ENCODE measurements at places on chromosomes 1 and 21.

DNA sequence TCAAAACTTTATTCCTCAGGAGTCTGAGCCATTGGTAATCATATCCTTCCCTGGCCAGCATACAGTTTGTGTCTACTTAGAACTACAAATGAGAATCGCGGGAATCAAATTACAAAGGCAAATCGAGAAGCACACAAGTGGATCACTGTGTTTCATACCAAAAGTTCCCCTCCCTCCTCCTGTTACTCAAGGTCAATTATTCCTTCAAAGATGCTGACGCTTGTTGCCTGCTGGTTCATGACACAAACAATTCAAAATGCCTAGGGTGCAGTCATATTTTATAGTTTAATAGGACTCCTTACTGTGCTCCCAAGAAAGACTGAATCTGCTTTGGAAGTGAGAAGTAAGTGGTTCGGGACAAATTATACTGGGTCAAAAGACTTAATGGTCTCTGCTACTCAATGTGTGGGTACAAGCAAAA, 93.0 kb upstream of the PBX1 start:
- no peak for DNase-seq

DNA sequence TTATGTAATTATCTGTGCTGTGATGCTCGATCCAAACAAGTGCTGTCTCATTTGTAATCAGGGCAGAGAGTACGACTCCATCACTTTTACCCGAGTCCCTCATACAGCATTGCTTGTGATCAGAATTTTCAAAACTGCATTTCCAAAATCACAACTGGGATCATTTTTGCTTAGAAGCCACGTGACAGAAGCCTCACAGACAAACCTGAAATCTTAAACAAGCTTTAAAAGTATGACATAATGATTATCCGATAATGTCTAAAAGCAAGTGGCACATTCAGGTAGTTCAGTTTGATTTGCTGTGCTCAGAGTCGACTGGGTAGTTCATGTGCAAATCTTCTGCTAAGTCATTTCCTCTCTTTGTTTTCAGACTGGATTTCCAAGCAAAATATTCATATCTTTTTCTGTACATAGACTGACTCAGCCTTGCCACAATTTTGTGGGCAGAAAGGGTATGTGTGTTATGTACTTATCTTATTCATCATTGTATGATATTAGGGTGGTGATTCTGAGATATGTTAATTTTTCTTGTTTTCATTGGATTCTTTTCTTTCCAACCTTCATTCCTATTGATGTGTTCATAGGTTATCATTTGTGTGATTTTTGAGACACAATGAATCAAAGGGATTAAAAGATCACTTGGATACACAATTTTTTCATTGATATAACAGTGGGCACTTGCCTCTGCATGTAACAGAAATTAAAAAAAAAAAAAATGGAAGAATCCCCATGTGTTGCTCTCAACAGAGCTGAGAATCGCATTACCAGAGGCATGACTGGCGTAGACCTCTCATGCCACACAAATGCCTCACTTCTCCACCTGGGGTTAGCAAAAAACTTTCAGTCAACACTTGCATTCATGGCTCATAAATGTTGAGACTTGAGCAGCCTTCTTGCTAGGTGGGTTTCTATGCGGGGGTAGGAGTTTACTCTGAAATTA, 355.7 kb downstream of the LTN1 start:
- no peak for DNase-seq

GRCh38 chr1:119811387-119811786, at the start of gene REG4:
Gene REG4 (minus strand): TSS chr1:119811460. CDS start chr1:119808769, 2,691 bp downstream.
- DNase-seq, result no peak

- DNase-seq, result no peak
Observed at GRCh38 chr1:243313635-243314536, 58.0 kb downstream of the SDCCAG8 start.

GRCh38 chr1:246582301-246583055, 16.2 kb downstream of the CNST start:
- DNase-seq, result peak; percentile 12

GRCh38 chr1:178726087-178726517, 1.1 kb downstream of the RALGPS2 start:
- DNase-seq, result peak; percentile 91

DNA sequence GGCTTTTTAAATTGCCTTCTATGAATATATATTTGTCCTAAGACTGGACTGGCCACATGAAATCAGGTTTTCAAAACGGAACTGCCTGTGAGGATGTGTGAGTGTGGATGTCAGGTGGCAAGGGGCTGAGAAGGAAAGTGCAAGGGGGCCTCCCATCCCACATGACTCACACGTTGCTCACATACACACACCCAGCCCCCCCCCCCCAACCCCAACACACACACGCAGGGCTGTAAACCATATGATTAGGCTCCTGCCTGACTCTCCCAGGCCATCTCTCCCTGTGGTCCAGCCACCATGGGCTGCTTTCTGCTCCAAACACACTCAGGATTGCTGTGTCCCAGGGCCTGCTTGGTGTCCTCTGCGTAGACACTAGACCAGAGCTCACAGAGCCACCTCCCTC, 22.4 kb downstream of the DEGS1 start:
- no peak for DNase-seq

- no peak for DNase-seq
Observed at GRCh38 chr21:44818640-44819011, 764 bp upstream of the SUMO3 start.

DNA sequence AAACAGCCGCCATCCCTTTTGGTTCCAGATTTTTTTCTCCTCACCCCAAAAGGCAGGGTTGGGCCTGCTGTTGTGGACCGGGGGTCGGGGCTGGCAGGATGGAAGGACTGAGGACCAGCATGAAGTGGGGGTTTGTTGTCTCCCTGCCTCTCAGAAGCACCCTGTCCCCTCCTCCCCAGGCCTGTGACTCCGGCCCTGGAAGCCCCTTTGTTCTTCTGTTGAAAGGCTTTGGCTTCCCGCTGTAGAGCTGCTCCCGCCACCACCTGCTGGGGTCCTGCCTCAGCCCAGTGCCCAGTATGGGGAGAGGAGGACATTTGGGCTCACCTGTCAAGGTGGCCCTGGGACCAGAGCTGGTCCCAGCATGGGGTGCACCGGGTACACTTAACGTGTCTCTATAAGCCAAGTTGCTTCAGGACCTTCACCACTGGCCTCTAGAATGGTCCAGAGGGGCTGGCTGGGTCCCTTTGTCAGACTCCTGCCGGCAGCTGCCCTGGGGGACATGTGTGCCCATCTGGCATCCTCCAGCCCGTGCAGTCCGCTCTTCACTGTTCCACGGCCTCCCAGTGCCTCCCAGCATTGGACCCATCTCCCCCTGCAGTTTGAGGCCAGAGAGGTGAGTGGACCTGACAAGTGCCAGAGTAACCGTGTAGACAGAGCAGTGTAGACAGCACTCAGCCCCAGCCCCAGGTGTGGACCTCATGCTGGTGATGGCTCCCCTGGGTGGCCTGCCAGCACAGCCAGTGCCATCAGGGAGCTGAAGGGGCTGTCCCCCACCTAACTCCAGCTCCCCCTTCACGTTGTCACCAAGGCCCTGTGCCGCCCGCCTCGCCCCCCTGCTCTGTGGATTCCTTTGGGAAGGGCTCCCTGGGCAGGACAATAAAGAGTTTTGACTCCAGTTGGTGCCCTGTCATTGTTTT, 6.1 kb upstream of the SYTL1 start:
- DNase-seq, result no peak

GRCh38 chr1:238998577-238998976, 387.8 kb upstream of the CHRM3 start:
- DNase-seq, result no peak

DNA sequence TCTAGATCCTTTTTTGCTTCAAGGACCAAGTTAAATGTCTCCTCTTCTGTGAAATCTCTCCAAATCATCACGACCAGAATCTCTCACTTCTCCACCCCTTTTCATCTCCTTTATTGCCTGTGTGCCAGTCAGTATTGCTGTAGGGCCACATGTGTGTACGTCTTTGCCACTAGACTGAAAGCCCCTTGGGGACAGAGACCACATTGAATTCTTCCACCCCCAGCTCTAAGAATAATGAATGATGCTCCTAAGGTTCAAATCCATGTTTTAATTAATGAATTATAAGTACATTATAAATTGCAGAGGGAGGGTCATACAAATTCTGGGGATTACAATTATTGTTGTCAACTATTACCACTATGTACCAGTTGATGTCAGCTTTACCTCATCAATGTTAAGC, 343.8 kb downstream of the USP25 start:
- DNase-seq, result no peak

DNA sequence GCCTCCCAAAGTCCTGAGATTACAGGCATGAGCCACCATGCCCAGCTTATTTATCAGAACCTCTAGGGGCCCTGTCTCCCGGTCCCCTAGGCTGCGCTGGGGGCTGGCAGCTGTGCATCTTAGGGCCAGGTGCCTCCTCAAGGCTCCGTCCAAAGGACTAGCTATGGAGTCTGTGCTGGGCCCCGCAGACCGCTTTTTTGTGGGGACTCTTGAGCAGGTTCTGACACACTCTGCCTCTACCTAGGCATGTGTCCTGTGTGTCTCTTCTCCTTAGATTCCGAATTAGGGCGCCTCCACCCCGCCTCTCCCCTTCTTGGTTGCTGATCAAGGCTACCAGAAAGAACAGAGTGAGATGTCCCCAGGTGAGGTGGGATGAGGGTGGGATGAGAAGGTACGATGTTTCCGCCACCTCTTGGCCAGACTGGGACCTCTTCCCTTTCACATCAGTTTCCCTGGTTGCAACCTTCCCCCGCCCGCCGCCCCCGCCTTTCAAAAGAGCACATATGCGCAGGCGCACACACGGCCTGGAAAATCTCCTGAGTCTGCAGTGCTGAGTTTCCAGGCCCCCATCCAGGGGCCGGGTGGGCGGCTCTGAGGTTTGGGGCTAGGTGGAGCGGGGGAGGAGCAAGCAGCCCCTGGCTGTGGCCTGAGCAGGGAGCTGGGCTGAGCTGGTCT, 5.0 kb upstream of the PTPN7 start:
- DNase-seq, result peak; percentile 84

- DNase-seq, result no peak
Observed at GRCh38 chr1:102365071-102365470, 368.3 kb upstream of the OLFM3 start.

DNA sequence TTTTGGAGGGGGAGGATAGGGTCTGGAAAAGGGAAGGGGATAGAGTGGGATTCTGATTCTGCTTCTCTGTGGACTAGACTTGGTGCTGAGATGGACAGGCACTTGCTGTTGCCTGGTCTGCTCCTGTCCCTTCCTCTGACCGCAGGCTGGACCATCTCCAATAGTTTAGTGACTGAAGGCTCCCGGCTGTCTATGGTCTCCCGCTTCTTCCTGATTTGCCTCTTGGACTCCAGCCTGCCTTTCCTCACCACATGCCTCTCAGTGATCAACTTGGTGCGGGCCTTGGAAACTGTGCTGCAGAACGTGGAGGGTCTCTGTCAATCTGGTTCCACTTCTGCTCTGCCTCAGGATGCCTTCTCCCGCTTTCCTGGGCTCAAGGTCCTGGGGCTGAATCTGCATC, 6.3 kb upstream of the ZSCAN20 start:
- DNase-seq, result no peak

DNA sequence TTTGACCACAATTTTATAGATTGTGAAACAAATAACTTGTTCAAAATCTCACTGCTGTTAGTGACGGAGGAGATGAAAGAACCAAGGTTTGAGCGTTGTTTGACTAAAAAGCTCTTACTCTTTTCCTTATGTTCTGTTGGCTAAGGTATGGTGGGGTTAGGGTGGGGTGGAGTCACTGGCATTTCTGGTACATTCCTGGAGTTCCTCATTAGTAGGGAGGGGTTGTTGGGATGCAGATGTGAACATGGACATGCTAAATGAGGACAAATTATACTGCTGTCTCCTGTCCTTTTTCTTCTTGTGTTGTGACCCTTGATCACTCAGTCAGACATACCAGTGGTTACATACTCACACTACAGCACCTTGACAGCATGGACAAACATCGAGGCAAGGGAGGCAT, 26.2 kb upstream of the CD1D start:
- DNase-seq, result peak; percentile 33

- no peak for DNase-seq
Observed at GRCh38 chr21:45266518-45267389, 20.9 kb downstream of the POFUT2 start.

DNA sequence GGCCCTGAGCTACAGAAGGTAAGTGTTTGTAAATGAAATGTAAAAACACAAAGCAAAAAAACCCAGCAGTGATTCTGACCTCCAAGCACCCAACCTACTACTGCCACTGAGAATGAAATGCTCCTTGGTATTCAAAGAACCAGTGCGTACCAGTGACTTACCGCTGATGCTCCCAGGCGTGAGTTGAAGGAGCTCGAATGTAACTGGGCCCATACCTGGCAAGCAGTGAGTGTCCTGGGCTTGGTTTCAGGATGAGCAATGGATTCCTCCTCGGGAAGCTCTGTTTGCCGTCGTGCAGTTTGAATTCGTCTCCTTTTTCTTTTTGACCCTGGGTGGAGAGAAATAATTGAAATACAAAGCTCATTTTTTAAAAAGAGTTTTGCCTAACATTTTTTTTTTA, 121.9 kb downstream of the ATG4C start:
- no peak for DNase-seq

GRCh38 chr1:208569181-208569580, 325.0 kb upstream of the PLXNA2 start:
- no peak for DNase-seq

GRCh38 chr1:8809342-8809736, 8.1 kb downstream of the RERE start:
- DNase-seq, result no peak

DNA sequence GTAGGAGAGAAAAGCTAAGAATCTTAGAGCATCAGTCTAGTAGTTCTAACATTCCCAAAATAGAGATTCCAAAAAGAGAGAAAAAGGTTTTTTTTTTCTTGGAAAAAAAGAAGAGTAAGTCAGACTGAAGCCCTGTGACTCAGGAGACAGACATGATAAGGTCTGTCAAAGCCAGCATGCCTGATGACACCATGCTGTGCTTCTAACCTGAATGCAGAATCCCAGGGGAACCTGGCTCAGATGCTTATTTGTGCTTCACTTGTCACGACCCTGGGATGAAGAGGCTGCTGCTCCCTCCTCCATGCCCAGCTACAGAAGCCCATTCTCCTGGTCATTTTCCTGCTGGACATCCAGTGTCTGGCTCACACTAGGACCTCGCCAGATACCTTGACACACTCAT, 44.3 kb downstream of the ERICH3 start:
- no peak for DNase-seq

DNA sequence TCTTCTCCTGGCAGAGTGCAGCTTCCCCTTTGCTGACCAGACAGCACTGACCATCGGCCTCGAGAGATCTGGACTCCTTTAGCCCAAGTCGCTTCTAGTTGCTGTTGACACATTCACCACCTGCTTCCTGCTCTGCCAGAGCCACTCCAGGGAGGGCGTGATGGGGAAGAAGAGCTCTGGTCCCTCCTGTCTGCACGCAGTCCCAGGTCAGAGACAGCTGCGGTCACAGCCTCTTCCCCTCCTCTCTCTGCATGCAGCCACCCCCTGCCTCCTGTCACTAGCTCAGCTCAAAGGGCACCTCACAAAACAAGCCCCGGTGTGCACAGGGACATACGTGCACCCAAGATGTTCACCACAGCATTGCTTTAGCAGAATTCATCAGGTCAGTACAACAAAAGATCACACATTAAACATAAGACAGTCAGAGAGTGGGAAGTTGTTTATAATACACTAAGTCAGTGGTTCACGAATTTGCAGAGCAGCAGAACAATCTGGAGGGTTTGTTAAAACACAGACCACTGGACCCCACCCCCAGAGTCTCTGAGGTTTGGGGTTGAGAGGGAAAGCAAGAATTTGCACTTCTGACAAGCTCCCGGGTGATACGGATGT, 132.9 kb downstream of the SYF2 start:
- DNase-seq, result no peak

- DNase-seq, result no peak
Observed at GRCh38 chr1:213727853-213728592, 259.8 kb upstream of the PROX1 start.

All from ELF-1 (cell line).